ENCODE measurements at places on chromosomes 12 and 14.
A peak's percentile ranks its signal among the peaks of the same experiment; 100 is the strongest.

DNA sequence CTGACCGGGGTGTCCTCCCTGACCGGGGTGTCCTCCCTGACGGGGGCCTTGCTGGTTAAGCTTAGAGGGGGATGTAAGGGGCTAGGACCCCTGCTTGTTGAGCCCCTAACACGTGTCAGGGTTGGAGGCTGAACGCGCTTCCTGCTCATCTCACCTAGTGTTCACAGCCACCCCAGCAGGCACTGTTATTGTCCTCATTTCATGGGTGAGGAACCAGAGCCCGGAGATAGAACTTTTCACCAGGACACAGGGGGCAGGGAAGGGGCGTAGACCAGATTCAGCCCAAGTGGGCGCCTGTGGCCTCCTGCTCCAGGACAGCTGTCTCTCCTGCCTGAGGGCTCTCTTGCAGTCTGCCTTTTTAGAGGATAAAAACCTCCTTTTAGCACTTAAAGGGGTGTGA lies 236.3 kb downstream of the GLT1D1 start:
- DNase-seq = no peak

GRCh38 chr12:99444859-99445316 lies 202.7 kb upstream of the GARIN6 start:
- DNase-seq = no peak

DNA sequence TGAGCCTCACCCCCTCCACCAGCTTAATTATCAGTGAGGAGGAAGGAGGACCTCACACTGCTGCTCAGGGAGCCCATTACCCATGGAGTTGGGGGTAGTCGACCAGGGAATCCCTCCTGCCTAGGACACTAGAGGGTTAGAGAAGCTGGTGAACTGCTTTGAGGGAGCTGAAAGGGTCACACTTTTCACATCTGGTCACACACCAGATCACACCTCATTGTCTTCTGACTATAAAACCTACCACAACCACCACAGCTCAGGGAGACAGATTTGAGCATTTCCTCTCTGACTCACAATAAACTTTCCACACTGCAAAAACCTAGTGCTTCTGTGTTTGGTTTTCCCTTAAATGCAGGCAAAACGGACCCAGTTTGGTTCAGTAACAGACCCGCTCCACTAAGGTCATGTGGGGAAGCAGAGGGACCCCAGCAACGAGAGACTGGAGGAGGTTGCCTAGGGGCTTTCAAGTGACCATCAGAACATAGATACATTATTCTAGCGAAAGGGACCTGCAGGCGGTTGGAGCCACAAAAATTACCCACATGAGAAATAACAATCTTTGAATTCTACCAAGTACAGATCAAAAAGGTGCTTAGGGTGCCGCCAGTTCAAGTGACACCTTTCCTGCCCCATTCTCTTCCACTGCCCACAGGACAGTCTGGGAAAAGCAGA lies 151.4 kb upstream of the AVPR1A start:
- no peak for DNase-seq

DNA sequence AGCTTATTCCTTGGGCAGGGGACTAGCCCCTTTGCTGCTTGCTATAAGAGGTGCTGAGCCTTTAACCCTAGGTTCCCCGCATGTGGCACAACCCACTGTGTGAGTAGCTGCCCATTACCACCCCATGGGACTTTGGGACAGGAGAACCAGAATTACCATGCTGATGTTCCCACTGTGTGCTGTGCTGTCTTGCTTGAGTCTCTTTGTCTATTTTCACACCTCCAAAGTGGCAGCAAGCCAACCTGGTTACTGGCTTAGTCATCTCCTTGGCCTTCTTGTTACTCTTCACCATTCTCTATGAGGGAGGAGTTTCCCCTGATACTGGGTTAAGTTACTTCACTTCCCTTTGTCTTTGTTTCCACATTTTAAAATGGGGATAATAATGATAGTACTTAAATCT lies 73.4 kb upstream of the ETV6 start:
- DNase-seq = no peak

- no peak for DNase-seq
These were observed 84.6 kb downstream of the ESR2 start for GRCh38 chr14:64209444-64210131.

- DNase-seq = no peak
These were observed 683 bp downstream of the CIPC start for GRCh38 chr14:77098529-77099353.

DNA sequence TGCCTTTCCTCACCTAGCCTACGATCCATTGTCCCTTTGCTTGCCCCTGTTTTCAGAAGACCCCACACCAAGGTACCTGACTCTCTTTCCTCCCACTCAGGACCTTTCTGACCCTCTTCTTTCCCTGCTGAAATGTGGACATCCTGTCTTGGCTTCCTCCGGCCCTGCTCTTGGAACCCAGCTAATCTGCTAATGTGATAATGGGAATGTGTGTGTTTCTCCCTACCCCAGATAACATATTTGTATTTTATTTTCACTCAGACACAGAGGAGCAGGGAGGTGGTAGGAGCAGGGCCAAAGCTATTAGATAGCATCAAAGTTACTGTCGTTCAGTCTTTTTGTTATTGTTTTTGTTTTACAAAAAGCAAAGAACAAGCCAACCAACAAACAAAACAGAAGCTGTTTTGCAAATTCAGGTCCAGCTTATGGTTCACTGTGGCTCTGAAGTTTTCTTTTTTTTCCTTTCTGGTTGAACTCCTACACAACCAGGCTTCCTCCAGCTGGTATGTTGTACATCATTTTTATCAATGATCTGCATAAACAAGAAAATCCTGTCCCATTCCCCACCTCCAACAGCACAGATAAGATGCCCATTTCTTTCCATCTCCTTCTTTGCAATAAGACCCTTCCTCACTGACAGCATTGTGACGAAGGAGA lies 137.3 kb downstream of the C12orf75 start:
- no peak for DNase-seq

- no peak for DNase-seq
These were observed 9.3 kb downstream of the CD163L1 start for GRCh38 chr12:7434670-7435069.

- DNase-seq = no peak
These were observed 42.9 kb downstream of the FLRT2 start for GRCh38 chr14:85572845-85573244.

GRCh38 chr14:95519699-95520098 lies 3.2 kb upstream of the SYNE3 start:
- DNase-seq = no peak

DNA sequence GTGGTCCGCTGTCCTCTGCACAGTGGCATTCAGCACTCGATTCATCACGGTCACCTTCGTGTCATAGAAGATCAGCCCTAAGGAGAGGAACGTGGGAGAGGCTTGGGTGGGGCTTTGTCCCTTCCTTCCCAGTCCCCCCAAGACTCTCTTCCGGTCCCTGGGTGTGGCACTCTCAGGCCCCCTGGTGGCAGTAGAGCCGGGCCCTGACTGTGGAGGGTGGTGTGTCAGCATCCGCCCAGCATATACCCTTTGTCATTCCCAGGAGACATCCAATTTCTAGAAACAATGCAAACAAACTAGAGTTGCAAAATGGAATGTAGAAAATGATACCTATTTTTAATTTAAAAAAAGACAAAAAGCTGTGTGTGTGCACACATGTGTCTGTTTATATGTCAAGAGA lies 45.0 kb downstream of the TRAFD1 start:
- no peak for DNase-seq

- no peak for DNase-seq
These were observed 29.3 kb downstream of the FGF6 start for GRCh38 chr12:4416276-4416675.

DNA sequence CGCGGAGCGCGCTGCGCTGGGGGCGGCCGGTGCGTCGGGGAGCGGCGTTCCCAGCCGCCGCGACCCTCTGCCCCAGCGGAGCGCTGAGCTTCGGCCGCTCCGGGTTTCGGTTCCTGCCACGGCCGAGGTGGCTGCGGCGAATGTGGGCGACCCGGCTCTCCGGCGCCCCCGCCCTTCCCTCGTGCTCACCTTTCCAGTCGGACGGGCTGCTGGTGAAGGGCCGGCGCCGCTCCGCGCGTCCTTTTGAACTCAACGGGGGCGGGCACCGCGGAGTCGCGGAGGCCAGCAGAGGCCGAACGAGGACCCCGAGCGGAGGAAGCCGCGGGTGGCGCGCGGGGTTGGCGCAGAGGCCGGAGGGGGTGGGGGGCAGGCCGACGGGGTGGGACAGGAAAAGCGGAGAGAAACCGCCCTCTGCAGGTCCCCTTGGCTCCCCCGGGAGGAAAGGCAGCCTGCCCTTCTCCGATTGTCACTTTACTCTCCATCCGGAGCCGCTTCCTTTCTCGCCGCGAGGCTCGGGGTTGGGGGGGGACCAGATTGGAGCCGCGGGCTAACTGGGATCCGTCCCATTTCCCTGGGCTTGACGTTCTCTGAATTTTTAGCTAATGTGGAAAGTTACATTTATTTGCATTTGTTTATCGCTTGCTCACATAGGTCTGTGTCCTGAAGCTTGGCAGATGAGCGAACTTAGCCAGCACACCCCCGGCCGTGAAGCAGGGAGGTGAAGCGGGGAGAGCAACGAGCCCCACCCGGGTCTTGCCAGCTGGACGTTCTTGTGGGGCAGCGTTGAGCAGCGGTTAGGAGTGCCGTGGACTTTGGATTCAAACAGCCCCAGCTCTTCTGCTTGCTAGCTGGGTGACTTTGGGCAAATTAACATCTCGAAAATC lies at the start of gene SMAGP:
Gene SMAGP, minus strand, starts transcription at position 349 of the 884 bp plus-strand sequence. CDS start 1,137 bp downstream, outside the sequence.
- DNase-seq = no peak

GRCh38 chr12:119201789-119202543 lies 23.2 kb downstream of the HSPB8 start:
- DNase-seq = no peak

GRCh38 chr12:109131154-109132050 lies 15.0 kb downstream of the ACACB start:
- peak; percentile 2 for DNase-seq

DNA sequence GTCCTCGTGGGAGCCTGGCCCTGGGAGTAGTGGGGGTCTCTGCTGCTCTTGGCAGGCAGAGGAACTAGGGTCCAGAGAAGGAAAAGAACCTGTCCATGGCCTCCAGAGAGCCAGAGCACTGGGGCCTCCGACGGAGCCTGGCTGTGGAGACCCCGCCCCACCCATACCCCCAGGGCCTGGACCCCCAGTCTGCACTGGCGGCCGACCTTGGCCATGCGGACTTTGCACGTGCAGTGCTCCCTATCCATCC lies 1.1 kb downstream of the BEGAIN start:
- DNase-seq = no peak

DNA sequence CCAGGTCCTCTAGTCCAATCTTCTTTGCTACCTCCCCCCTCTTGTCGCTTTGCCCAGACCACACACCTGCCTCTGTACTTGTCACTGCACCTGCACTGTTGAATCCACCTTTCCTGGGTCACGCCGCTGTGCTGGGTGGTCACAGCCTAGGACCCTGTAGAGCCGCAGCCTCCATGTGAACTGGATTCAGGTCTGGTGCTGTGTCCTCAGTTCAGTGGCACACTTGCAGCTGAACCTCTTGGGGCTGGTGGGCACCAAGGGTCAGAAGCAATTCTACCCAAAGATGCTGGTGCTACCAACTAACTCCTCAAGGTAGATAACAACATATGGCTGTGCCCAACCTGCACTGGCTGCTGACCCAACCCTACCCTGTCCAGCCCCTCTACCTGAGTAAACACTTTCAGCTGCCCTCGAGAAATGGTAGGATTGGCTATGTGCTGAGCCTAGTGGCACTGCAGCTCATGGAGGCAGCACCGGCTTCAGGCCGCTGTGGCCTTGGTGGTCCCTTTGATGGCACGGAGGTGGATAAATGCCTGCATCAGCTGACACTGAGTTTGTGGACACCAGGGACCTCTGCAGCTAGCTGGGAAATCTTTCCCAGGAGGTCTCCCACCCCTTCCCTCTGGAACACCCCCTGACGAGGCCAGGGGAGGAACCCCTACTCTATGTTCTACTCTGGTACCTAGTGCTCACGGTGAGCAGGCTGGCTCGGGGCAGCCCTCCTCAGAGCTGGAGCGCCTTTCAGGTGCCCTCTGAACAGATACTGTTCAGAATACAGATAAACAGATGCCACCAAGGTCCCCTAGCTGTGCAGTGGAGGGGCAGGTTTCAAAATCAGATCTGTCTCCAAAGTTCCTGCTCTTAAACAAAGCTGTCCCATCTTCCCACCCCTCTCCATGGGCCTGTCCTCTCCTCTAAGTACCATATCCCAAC lies 14.3 kb downstream of the AGAP2 start:
- DNase-seq = no peak

GRCh38 chr14:61108496-61109141 lies 127.6 kb downstream of the SLC38A6 start:
- DNase-seq = no peak

DNA sequence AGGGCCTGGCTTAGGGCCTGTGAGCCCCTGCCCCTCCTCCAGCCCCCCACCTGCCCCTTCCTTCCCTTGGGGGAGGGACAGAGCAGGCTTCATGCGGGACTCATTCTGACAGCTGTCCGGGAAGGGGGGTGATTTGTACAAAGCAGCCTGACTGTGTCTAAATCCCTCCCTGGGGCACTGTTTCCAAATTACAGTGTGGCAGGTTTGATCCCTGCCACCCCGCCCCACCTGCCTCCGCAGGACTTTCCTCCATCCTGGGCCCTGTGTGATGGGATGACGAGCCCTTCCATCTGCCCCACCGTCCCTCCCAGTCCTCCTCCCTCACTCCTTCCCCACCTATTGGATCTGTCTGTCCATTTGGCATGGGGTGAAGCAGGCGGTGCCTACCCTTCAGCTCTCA lies 363.9 kb downstream of the BCL11B start:
- no peak for DNase-seq

DNA sequence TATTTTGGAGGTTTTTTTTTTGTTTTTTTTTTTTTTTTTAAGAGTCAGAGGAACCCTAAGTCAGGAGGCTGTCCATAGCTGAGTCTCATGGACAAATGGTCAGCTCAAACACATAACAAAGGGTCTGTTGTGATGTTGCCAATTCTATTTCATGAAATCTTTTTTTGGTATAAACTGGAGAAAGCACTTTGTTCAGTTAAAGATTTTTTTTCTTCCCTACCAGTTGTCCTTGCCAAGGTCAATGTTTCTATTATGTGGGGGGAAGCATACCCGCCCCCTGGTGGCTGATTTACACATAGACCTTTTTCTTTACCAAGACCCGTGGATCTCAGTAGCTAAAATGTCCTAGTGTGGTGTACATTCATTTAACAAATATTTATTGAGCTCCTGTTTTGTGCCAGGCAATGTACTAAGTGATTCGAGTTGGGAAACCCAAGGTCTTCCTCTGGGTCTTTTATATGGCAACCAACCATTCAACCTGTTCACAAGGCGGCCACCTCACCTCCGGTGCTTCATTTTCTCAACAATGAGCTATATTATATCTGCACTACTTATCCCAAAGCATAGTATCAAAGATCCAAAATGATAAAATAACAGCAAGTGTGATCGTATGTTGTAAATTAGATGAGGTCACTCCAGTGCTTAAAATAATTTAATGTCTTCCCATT lies 214.5 kb downstream of the PAH start:
- no peak for DNase-seq

GRCh38 chr14:34362641-34363251 lies 99.3 kb downstream of the SPTSSA start:
- DNase-seq = no peak

- DNase-seq = no peak
These were observed 8.9 kb upstream of the RAP1B start for GRCh38 chr12:68601767-68602166.

GRCh38 chr12:1606021-1606622 lies 11.7 kb upstream of the FBXL14 start:
- peak; percentile 55 for DNase-seq

- DNase-seq = no peak
These were observed 7.4 kb upstream of the SNAPC1 start for GRCh38 chr14:61754627-61755381.

GRCh38 chr12:67593041-67593440 lies 55.5 kb upstream of the DYRK2 start:
- DNase-seq = no peak

Measured in NCI-H1436 (cell line).